ENCODE measurements at places on chromosomes 13 and 19.

GRCh38 chr19:51607077-51607476 is 23.1 kb downstream of the SIGLEC5 start:
- no peak for DNase-seq

- DNase-seq = no peak
Measured at GRCh38 chr19:46898731-46899130, 37.9 kb downstream of the ARHGAP35 start.

- no peak for DNase-seq
Measured at GRCh38 chr19:35689836-35690235, 14.5 kb upstream of the ZBTB32 start.

- DNase-seq = no peak
Measured at GRCh38 chr13:77489566-77490337, 45.8 kb upstream of the SCEL start.

GRCh38 chr19:47901370-47901769 is 15.3 kb upstream of the SULT2A1 start:
- DNase-seq = no peak

GRCh38 chr13:111232191-111232590 is 88.3 kb upstream of the TEX29 start:
- peak; percentile 19 for DNase-seq

- DNase-seq = peak; percentile 16
Measured at GRCh38 chr19:16849168-16849567, 20.0 kb downstream of the SIN3B start.

Data from NCI-H69 (cell line).